ENCODE measurements at places on chromosomes 3 and 15.

DNA sequence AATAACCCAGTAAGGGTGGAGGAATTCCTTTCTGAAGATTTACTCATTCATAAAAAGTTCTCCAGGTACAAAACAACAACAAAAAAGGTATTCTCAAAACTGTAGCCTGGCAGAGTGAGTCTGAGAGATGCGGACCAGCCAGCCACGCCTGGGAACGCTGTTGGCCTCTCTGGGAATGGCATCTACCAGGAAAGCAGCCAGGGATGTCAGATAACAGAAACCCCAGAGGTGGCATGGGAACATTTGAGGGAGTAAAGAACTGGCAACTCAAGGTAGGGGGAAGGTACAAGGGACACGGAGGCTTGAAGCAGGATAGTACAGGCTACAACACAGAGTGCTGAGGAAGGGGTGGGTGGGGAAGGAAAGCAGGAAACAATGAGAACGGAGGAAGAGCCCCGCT, 7.1 kb upstream of the AP3S2 start:
- no peak for DNase-seq

DNA sequence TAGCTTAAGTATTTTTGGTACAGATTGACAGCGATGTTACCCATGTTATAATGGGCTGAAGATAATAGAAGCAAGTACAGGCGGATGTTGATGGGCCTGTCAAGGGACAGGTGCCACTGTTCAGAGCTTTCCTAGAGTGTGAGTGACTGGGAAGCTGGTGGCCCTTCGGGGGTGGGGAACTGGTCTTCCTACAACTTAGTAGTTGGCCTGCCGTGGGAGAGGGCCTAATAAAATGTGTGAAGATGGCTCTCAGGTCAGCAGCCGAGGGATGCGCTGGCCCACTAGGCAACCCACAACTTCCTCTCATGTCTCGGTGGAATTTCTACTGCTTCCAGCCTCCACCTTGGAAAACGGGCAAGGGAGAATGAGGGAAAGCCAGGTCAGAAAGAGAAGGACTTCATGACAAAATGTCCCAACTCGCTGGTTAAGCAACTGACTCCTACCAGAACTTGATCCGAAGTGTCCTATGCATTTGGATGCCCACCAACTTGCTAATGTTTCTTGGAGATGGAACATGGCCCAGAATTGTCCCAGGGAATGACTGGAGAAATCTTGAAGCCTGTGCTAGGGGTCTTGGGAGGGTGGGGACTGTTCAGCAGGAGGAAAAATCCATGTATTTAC, 1.4 kb downstream of the GYG1 start:
- no peak for DNase-seq

DNA sequence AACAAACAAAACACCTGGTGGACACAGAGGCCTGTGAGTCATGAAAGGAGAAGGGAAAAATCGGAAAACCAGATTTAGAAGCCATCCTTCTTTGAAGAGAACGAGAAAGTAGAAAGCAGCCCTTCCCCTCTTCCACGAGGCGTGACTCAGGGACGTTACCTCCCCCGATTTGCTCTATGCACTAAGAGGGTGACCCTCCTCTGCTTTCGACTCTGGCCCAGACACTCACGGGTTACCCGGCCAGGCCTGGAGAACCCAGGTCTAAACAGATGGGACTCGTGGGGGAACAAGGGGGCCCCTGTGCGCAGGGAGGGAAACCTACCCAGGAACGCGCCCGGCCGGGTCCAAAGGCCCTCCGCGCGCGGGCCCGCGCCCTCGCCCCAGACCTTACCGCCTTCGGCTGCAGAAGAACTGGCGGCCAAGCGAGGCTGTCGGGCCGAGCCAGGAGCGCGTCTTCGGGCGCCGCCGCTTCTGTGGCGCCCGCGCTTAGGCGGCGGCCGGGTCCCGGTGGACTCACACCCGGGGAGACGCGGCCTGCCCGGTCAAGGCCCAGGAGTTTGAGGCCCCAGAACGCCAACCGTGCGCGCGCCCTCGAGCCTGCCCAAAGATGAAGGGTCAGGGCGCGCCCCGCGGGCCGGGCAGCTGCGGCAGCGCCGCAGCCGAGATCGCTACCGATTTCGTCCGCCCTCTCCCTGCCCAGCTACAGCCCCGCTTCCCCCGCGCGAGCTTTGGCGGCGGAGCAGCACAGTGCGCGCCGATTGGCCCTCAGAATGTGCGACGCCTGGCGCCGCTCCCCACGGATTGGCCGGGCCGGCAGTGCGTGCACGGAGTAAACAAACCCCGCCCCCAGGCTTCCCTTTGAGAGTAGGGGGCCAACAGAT, at the start of gene TFDP2:
TFDP2 (minus strand) TSS at position 753 of the 881 bp plus-strand sequence. CDS start 47,795 bp downstream, outside the sequence.
- DNase-seq: peak; percentile 69

GRCh38 chr3:135197246-135197645, 402.2 kb downstream of the EPHB1 start:
- no peak for DNase-seq

- no peak for DNase-seq
Observed at GRCh38 chr3:9141928-9142289, 107.5 kb downstream of the SRGAP3 start.

- peak; percentile 8 for DNase-seq
Observed at GRCh38 chr3:132726341-132726823, 4.2 kb upstream of the NPHP3 start.

DNA sequence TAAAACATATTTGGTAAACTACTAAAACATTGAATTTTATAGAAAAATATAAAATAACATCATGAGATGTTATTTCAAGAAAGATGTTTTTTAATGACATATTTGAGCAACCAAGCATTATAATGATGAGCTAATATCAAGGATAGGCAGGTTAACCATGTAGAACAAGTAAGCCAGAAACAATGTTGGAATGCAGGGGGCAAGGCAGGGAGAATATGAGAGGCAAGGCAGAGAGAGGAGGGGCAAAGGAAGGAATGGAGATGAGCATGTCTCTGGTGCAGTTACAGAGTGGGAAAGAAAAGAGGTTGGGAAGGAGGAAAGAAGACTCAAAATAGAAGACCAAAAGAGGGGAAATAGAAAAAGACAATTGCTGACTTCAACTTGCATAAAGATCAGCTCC, 390.4 kb downstream of the MCTP2 start:
- DNase-seq: no peak

DNA sequence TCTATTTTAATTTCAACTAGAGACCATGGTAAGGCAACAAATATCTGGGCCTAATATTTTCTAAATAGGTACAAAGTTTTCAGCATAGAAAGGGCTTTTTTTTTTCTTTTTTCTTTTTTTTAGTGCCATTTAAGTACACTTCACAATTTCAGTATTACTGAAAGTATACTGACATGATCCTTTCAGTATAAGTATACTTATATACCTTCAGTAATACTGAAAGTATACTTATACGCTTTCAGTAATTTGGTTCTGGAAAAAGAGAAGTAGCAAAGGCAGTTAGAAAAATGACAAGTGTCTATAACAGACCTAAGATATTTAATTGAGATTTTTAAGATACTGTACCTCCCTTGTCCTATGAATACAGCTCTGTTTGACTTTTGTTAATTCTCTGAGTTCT, 339.2 kb downstream of the EPHA3 start:
- DNase-seq: no peak

DNA sequence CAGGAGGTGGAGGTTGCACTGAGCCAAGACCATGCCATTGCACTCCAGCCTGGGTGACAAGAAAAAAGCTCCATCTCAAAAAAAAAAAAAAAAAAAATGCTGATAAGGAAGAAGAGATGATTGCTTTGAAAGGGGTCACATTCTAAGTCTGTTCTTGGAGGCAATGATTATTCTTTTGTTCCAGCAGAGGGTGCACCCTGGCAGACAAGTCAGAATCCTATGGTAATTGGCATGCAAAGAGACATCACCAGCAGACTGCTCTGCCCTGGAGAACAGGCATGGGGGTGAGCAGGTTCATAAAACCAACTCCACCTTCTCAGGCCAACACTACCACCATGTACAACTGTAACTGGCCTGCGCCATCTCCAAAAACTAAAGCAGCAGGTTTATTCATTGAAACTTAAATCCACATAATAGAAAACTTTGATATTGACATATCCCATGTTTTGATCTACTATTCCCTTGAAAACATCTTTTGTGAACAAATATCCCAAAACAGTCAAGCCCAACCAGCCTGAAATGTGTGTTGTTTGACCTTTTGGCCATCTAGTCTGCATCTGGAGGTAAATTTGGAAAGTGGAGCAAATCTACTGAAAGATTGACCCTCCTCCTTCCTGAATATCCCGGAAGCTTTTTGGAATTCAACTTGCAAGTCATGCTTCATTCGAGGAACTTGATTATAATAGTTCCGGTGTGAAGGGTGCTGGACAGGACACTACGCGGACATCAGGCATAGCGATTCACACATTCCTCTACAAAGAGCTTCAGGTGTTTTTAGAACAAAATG, 100.3 kb downstream of the MECOM start:
- DNase-seq: no peak

DNA sequence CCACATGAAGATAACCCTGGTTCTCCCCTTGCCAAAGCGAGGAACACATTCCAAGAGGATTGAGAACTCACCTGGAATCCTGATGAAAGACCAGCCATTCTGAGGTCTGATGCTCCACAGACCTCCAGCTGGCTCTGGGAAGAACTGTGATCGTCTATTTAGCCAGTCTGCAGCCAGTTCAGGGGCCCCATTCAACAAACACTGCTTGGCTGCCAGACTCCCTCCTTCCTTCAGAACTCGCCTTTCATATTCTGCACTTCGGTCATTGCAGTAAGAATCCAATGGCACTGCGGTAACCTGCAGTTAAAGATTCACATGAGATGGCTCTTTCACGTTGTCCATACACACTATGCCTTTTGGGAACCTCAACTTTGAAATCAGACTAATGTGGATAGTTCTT, 67.6 kb downstream of the CHAC1 start:
- no peak for DNase-seq

- DNase-seq: no peak
Observed at GRCh38 chr3:58009026-58009748, 965 bp downstream of the FLNB start.

DNA sequence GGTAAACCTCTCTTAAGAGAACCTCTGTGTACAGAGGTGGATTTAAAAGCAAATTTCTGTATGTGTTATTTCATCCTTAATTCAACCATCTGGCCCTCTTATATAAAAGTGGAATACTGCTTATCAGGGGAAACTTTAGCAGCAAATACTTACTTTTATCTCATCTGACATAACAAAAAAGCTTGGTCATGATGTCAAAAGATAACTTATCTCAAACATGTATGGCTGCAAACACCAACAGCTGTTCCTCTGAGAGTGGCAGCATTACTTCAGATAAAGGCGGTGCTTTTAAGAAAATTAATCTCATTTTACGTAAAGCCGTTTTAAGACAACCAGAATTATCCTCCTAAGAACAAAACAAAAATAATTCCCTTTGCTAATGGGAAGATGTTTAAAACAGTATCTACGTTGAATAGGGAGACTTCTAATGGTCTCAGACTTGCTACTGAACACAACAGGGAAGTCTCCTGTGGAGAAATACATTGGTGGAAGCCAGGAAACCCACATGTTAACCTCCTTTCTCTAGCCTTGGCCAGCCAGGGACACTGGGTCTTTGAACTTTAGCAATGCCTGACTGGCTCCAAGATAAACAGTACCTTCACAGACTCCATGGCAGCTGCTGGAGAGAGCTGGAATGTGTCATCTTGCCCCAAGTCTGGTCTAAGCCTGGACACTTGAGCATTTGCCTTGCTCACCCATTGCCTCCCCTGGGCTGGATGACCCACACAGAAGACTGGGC, 18.1 kb downstream of the ARRDC4 start:
- DNase-seq: no peak

DNA sequence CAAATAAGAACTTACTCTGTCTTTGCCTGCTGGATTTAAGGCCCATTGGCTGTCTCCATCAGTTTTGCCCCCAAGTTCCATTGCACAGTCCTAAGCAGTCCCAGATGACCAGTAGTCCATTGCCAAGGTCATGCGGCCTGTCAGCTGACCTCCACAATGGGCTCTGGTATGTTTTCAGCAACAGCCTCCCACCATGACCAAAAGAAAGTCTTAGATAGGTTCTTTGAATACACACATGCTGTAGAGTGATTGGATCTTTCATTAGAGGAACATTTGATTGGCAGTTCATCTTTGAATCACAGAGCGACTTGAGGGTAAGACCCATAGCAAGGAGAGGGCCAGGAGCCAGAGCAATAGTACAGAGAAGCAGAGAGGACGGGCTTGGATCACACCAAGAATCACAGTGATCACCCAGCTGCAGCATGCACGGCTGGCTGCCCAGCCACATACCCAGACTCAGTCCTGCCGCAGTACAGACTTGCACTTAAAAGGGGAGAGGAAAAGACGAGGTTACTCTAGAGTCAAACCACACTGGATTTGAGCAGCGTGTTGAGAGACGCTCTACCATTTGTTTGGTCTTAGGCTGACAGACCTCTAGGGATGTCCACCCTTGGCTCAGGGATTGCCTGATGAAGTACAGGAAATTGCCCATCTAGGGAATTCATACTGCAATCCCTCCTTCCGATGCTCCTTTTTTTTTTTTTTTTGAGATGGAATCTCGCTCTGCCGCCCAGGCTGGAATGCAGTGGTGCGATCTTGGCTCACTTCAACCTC, 50.4 kb downstream of the APH1B start:
- DNase-seq: no peak

GRCh38 chr3:133264920-133265319, 134.9 kb upstream of the BFSP2 start:
- DNase-seq: no peak

DNA sequence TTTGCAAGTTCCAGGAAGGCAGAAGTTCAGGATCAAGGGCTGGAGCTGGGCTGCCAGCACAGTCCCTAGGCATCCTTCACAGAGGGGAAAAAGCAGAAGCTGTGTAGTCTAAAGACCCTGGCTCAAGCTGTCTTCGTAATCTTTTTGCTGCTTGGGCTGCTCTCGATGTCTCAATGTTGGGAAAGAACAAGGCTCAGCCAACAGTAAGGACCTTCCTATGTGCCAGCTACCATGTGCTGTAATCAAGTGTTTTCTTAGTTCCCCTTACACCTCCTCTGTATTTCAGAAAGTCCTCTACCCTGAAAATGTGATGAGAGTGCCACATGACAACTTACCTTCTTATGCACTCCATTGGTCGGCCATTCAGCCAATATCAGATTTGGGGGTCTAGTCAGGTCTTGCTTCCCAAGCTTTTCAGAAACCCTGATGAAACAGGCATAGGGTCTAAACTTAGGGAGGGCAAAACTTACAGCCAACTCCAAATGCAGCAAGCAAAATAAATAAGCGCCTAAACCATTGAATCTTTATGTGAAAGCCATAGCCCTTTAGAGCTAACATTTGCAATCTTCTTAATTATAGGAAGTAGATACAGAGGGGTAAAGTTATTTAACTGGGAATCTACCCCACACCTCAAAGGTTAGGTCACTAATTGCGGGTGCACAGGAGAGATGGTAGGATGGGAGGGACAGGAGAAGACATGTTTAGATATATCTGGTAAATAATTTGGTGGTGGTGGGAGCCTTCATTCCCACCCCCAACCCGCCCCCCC, 1.2 kb upstream of the EDEM1 start:
- DNase-seq: no peak

- DNase-seq: no peak
Observed at GRCh38 chr3:42012383-42012934, 50.6 kb upstream of the ULK4 start.

- no peak for DNase-seq
Observed at GRCh38 chr3:70753572-70753971, 441.1 kb upstream of the MDFIC2 start.

- no peak for DNase-seq
Observed at GRCh38 chr3:63947594-63947993, 35.4 kb upstream of the SCAANT1 start.

GRCh38 chr3:187293516-187294430, 2.2 kb upstream of the MASP1 start:
- DNase-seq: peak; percentile 72

Measured in fibroblast of skin of left quadriceps (primary cell).